ENCODE measurements at places on chromosomes 5 and 9.

DNA sequence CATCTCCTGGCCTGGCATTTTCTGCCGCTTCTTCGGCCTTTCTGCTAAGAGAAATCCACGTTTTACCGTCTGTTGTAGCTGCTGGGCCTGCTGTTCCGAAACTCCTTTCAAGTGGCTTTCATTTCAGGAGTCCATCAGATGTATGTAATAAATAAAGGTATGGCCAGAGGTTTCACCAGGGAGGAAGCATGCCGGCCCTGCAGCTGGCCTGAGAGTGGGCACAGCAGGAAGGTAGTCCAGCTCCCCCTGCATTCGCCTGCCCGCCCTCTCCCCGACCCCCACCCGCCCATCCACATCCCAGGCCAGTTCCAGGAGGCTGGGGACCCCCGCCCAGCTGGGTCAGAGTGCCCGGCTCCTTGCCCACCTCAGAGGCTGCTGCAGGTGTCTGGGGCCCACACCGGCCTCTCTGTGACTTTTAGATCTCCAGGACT lies 46.4 kb upstream of the EXOC3 start:
- DNase-seq: no peak

DNA sequence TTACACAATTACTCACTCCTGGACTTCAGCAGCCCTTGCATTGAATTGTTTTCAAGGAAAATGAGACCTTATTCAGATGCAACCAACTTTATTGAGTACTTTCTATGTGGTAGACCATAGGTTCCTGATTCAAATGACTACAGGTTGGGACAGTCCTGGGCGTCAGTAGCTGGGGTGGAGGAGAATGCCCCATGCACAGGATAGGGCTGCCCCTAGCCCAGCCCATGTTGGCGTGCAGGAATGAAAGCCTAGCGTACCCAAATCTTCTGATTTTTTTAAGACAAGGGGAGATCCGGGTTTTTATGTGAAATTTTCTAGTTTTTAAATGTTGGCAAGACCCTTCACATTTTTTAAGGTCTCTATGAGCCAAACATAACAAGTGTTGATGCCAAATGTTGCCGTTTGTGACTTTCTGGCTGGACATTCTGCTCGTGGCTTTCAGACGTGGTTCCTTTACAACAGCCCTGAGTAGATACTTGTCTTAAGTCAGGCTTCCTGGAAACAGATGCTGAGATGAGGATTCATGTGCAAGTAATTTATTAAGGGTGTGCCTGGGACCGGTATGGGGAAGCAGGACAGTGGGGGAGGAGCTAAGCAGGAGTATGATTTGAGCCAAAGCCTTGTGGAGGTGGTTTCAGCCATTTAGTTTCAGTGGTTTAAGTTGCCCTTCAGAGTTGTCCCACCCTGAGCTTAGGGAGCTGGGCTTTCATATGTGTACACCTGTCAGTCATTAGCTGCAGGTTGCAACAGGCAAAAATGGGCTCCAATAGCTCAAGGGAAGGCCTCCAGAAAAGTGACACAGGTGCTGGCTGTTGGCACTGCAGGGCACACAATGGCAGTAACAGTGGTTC lies 154.1 kb downstream of the NTRK2 start:
- no peak for DNase-seq

- no peak for DNase-seq
Measured at GRCh38 chr9:117936185-117937130, 232.3 kb downstream of the TLR4 start.

DNA sequence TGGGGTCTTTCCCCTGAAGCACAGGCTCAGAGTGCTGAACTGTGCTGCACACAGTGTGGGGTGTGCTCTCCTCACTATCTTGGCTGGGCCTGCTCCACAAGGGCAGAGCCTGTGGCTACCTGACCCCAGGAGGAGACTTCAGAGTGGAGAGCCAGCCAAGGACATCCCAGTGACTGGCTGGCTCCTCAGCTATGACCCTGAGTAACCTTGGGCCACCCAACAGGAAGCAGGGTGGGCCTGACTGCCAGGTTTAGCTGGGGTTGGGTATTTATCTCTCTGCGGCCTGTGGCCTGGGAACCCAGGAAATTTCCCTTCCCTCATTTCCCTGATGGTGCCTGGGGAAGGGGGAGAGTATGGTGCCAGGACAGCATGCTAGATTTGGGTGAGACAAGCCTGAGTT lies 2.1 kb upstream of the EEIG1 start:
- no peak for DNase-seq

DNA sequence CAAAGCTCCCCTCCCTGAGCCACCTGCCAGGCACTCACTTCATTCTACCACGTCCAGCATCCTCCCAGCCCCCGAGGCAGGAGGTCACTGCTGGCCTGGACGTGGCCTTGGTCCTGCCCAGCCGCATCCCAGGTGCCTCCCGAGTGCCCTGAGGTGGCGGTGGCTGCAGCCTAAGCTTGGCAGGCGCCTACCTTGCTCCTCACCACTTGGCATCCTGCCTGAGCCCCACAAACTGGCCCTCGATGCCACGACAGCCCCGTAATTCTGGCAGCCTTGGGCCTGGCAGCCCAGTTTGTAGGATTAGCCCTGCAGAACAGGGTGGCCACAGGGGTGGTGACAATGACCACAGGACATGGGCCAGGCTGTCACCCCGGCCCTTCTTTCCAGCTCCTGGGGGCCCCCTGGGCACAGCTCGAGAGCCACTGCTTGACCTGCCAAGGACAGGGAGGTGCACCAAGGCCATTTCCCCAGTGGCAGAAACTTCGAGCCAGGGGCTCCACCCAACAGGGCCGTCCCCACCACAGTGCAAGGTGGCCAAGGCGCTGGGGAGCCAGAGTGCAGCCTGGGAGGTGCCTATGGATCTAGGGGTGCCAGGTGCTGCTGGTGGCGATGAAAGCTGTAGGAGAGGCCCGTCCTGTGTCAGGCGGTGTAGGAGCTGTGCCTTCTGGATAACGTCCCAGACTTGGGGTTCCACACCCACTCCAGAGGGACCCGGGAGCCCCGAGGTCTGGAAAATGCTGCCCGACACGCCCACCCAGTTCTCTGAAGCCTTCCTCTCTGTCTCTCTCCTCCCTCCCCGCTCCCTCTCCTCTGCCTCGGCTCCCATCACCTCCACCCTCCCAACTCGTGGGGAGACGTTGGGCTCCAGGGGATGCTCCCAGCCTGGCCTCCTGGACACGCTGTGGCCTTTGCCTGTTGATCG lies 18.4 kb downstream of the NKD2 start:
- no peak for DNase-seq

DNA sequence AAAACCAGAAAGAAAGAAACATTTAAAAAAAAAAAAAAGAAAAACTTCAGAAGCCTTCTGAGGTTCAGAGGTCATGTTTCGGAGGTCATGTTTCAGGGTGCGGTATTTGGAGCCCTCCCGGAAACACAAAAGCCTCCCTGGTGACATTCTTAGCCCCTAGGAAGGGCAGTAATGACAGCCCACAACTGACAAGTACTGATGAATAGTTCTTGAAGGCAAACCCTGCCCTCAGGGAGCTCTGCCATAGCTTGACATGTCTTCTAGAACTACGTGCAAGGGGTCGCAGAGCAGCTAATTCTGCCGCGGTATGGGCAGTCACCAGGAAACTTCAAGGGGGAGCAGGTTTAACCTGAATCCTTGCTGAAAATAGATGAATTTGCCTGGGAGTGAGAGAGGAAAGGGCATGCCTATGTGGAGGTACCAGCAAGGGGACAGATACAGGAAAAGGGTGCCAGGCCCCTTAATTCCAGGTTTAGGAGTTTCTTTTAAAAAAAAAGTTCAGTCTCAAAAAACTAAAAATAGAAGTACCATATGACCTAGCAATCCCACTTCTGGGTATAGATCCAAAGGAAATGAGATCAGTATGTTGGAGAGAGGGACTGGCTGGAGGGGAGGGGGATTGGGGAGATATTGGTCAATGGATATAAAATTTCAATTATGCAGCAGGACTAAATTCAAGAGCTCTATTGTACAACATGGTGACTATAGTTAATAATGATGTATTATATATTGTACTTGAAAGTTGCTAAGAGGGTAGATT lies 98.4 kb downstream of the C9orf152 start:
- no peak for DNase-seq

- no peak for DNase-seq
Measured at GRCh38 chr5:9168791-9169556, 376.9 kb downstream of the SEMA5A start.

DNA sequence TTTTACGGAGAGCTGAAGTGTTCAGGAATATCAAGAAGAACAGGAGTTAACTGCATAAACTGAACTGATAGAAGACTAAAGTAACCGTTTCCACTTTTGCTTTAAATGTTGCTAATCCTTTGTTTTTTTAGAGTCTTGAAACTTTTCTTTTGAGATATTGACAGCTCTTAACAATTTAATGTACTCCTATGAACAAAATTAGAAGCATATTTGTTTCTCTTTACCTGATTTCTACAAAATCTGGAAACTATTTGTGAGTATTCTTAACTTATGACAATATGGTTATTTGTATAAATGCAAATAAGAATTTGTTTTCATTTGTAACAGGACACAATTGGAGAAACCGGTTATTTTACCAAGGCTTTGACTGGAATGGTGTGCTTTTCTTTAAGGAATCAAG lies 89.5 kb upstream of the FAM120A start:
- DNase-seq: no peak

DNA sequence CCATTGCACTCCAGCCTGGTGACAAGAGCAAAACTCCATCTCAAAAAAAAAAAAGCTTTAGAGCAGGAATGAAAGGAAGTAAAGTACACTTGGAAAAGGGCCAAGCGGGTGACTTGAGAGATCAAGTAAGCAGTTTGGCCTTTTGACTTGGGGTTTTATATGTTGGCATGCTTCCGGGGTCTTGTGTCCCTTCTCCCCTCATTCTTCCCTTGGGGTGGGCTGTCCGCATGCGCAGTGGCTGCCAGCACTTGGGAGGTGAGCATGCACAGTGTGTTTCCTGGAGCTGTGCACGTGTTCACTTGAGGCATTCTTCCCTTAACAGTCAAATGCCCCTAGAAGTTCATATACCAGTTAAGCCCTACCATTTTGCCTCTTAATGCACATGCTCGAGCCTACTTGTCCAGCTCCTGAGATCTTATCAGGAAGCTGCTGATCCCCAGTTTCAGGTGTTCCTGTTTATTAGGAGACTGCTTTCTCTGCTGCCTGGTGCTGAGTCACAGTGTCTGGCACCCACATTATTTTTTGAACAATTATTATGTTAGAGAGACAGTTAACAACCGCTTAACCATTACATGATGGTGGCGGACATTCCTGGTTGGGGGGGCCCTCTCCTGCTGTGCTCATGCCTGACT lies 32.6 kb upstream of the PRRC2B start:
- DNase-seq: no peak

DNA sequence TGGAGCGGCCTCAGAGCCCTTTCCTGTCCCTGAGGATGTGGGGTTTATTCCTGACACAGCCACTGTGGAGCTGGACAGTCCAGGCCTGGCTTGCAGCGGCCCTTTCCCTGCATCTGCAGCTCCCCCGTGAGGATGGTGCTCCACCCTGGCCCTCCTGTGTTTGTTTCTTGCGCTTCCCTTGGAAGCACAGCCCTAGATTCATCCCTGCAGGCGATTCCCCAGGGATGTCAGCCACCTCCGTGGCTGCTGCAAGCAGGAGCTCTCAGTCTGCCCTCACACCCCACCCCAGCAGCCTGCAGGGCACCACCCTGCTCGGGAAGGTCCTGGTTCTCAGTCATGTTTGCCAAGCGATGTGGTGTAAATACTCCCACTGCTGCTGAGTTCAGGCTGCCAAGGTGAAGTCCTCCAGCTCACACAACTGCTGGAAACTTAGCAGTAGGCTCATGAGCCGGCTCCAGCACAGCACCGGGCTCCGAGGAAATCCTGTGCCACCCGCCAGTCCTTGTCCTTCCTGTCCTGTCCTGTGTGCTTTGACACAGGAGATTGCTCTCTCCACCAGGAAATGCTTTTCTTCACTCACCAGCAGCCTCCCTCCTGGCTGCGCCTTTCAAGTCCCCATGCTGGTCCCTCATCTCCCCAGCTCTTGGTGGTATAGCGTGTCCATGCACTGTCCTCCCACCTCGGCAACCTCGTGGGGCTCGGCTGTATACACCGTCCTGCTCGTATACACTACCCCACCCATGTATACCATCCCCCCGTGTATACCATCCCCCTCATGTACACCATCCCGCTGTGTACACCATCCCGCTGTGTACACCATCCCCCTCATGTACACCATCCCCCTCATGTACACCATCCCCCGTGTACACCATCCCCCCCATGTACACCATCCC lies 16.2 kb downstream of the ROPN1L start:
- no peak for DNase-seq
